ENCODE measurements at places on chromosomes 11 and 22. TPM values are rescaled to one million over a fixed set of nuclear protein-coding genes. Genes with fewer than 3 reads are reported as not detected.

DNA sequence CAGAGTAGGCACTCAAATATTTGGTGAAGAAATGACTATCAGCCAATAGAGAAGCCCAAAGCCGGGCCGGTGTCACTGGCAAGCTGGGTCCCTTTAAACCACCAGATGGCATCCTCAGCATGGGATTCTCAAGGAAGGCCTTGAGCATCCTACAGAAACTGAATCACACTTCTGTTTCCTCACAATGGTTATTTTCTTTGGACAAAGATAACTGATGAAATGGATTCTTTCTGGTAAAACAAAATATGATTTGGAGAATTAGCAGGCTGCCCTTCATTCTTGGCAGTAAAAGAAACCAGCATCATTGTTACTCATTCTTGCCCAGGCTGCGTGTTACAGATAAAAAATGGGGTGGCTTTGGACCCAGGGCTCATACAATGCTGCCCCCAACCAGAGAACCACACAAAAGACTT lies 30.3 kb upstream of the ASPHD2 start:
- DNase-seq, result peak; percentile 57
- no peak overlapping the region for H3K27ac ChIP-seq
- no peak overlapping the region for H3K4me3 ChIP-seq
- H3K36me3 ChIP-seq, result no peaks in the 10 kb centered on the region

DNA sequence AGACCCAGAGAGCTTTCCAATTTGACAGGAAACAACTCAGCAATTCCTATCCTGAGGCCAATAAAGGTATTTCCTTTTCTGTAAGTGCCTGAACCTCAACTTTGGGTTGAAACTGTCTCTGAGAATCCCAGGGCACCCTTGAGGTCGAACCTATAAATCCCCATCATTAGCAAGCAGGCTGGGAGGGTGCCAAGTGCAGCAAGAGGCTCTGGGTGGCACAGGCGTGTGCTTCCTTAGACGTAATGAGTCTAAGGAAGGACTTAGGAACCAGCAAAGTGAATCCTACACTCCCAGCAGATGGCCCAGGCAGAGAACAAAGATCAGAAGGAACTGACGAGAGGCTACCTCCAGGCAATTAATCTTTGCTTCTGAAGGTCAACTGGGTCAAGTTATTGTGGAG lies 234.3 kb upstream of the NARS2 start:
- peak overlapping the region; percentile 82 for H3K27ac ChIP-seq
- no peaks in the 10 kb centered on the region for H3K36me3 ChIP-seq
- peak; percentile 54 for DNase-seq
- H3K4me3 ChIP-seq, result no peak overlapping the region

DNA sequence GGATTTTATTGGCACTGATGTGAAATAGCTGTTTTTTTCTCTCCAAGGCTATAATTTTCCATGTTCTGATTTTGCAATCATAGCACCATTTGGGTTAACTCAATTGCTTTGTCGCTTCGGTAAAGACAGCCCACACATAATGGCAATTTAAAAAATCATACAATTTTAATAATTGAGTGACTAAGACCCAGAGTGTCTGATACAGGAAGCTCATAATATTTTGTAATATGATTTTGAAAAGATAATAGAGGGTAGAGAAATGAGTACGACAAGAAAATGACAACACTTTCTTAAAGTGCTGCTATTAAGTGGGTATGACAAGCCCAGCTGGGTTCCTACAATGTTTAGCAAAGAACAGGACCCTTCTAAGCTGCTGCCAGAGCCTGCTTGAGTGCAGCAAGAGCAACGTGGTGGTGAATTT lies 439.1 kb downstream of the METTL15 start:
- H3K27ac ChIP-seq, result no peak overlapping the region
- no peaks in the 10 kb centered on the region for H3K4me1 ChIP-seq
- no peaks in the 10 kb centered on the region for H3K36me3 ChIP-seq
- H3K27me3 ChIP-seq, result no peaks in the 10 kb centered on the region
- DNase-seq, result no peak

DNA sequence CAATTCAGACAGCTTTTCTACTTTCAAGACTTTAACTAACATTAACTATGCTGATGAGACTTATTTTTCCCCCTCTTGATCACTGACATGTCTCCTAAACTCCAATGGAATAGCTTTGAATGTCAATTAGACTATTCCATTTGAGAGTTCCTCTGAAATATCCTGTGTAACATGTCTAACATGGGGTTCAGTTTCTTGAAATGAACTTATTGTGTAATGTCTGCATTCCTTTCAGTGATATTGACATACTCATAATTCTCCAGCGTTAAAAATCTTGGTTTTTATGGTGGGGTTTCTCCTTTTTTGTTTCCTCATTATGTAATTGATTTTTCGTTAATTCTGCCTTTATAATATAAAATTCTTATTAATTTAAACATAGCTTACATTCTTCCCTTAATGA lies 37.7 kb upstream of the SPTBN2 start:
- H3K4me3 ChIP-seq, result no peak overlapping the region
- no peaks in the 10 kb centered on the region for H3K4me1 ChIP-seq
- H3K27ac ChIP-seq, result no peak overlapping the region
- H3K27me3 ChIP-seq, result no peaks in the 10 kb centered on the region

GRCh38 chr22:22746963-22747933 lies 102.8 kb downstream of the GGTLC2 start:
- peaks cover 15% of the 10 kb centered on the region for H3K27me3 ChIP-seq
- no peaks in the 10 kb centered on the region for H3K4me1 ChIP-seq
- H3K36me3 ChIP-seq, result no peaks in the 10 kb centered on the region
- no peak overlapping the region for H3K4me3 ChIP-seq
- H3K27ac ChIP-seq, result no peak overlapping the region

DNA sequence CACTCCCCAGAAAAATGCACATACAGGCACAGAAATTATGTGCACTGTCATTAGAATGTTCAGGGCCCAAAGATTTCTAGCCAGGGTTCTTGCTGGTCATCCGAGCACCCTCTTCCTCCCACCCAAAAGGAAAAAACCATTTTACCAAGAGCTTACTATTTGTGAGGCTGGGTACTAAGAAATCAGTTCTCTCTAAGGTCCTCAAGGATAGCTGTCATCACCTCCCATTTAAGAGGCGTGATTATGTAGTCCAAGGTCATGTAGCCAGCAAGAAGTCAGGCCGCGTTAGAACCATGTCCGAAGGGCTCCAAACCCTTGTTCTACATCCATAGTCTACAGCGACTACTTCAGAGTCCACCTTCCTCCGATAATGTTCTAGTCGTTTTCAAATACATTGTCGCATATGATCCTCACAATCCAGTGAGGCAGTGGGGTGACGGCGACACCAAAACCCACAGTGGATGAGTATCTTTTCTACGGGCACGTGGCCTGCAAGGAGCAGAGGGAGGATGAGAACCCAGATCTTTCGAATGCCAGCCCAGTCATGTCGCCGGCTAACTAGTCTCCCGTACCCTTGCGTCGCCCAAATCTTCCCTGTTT lies 634 bp downstream of the TIMM8B start:
- H3K4me1 ChIP-seq, result peaks cover 22% of the 10 kb centered on the region
- H3K4me3 ChIP-seq, result peak overlapping the region; percentile 70
- peak overlapping the region; percentile 84 for H3K27ac ChIP-seq
- DNase-seq, result peak; percentile 37
- no peaks in the 10 kb centered on the region for H3K27me3 ChIP-seq

Gene MSANTD4
- total RNA-seq, result 11.5 TPM
